ENCODE measurements at places on chromosomes 2 and 18.

- DNase-seq, result peak; percentile 37
Measured at GRCh38 chr2:96267159-96267971, 1.3 kb downstream of the CIAO1 start.

GRCh38 chr2:154527962-154528361, 170.5 kb upstream of the KCNJ3 start:
- no peak for DNase-seq

GRCh38 chr2:121869363-121869762, 113.9 kb downstream of the TSN start:
- DNase-seq, result no peak

- peak; percentile 94 for DNase-seq
Measured at GRCh38 chr18:59899298-59900221, at the start of gene PMAIP1. Gene PMAIP1 (plus strand): TSS chr18:59899996. CDS start chr18:59900178, 182 bp downstream.

- DNase-seq, result no peak
Measured at GRCh38 chr2:208183526-208183925, 6.3 kb downstream of the C2orf80 start.

- DNase-seq, result no peak
Measured at GRCh38 chr2:173136067-173136466, 60.4 kb downstream of the MAP3K20 start.

DNA sequence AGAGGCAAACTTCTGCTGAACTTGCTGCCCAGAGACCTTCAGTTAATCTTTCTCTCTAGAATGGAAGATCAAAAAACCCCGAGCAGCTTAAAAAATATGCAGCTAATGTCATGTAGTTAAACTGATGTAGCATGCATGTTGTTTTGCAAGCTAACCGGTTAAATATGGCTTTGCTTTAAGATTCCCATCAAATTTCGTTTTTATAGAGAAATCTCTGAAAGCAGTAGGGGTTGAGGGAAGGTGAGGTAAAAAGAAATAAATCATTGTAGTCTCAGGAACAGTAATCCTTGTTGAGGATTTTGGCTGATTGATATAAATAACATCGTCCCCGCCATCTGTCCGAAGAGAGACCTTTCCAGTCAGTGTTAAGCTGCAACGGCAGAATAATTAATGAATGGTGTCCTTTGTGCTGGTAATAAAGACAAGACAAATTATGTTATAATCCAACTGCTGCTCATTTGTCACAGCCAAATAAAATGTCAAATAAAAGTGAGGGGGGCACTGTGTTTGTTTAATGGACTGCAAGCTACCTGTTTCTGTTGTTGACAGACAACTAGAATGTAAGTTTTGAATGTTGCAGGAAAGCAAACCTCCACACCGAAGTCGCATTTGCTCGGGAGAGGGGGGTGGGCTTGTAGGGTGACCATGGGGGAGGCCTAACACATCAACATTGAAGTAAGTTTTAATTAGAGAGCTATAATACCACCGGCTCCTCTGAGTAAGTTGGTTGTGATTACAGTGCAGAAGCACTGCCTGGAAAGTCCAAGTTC, 555.5 kb downstream of the ARHGAP15 start:
- no peak for DNase-seq

GRCh38 chr18:72799106-72799505, 68.7 kb downstream of the NETO1 start:
- DNase-seq, result no peak

GRCh38 chr2:234793212-234793785, 158.5 kb upstream of the SH3BP4 start:
- DNase-seq, result no peak

All from IMR-90 (cell line).